Activated CD4-positive, alpha-beta T cell treated with anti-CD3 and anti-CD28 coated beads, Interleukin-2, amount 50 U/mL, for 1 hour (primary cell): ENCODE measurements at places on chromosomes 1 and 21.

DNA sequence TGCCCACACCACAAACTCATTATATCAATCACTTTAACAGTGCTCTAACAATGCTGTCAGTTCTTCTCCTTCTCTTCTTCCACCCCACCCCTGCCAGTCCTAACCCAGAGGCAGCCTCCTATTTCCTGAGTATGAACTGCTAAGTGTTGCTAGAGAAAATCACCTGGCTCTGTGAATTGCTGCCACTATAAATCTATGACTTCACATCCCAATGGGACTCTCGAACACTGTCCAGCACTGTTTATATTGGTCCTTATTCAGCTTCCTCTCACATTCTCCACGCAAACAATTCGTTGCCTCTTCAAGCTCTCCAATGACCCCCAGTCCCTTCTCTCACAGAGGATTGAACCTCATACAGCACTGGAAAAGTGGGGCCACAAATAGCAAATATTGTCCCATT, 27.0 kb upstream of the USH2A start:
- no peak for DNase-seq

- no peak for DNase-seq
Measured at GRCh38 chr1:36739703-36740289, 257.1 kb upstream of the CSF3R start.

GRCh38 chr1:103341377-103341880, 184.1 kb upstream of the RNPC3 start:
- no peak for DNase-seq

- DNase-seq: peak; percentile 62
Measured at GRCh38 chr1:201559679-201560162, 20.8 kb downstream of the NAV1 start.

DNA sequence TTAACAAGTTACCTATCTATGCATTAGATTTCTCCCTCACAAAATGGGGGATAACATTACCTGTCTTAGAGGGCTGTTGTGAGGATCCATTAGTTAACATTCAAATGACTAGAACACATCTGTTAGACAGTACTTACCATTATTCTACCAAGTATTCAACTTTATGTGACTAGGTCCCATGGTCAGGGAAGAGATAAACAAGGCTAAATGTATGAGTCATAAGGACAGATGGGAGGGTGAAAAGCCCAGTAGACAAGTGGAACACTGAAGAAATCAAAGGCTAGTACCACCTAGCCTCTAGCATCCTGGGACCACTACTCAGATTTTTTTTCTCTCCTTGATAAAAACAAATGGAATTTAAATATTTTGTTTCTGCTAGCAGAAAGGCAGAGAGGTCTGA, 9.0 kb upstream of the VHLL start:
- DNase-seq: no peak

DNA sequence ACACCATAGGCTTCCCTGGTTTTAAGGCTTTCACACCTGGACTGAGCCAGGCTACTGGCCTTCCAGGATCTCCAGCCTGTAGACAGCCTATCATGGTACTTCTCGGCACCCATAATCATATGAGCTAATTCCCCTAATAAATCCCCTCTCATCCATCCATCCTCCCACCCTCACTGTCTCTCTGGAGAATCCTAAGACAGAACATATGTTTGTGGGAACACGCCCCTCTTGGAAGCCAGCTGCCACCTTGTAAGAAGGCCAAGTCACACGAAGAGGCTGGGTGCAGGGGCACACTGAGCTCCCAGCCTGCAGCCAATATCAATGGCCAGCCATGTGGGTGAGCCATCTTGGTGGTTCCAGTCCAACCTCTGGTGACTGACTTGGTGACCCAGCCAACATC, 7.4 kb downstream of the CLCC1 start:
- no peak for DNase-seq

GRCh38 chr1:57061369-57061768, 95.6 kb upstream of the C8B start:
- DNase-seq: no peak

- peak; percentile 63 for DNase-seq
Measured at GRCh38 chr1:24321697-24322469, 2.7 kb downstream of the GRHL3 start.

DNA sequence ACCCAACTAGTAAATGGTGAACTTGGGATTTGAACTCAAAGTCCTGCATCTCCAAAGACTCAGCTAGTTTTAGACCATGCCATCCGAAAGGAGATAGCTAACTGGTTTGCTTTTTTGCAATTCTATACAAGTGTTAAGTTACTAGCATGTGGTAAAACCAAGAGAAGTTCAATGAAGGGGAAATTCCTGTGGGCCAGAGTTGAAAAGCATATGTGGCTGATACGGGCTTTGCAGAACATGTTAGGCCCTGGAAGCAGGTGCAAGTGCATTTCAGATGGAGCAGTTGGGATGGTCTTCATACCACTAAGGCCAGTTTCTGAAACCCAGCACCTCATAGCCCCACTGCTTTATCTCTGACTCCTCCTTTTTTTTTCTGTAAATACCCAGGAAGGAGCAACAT, 620.9 kb downstream of the PLPP3 start:
- DNase-seq: no peak

DNA sequence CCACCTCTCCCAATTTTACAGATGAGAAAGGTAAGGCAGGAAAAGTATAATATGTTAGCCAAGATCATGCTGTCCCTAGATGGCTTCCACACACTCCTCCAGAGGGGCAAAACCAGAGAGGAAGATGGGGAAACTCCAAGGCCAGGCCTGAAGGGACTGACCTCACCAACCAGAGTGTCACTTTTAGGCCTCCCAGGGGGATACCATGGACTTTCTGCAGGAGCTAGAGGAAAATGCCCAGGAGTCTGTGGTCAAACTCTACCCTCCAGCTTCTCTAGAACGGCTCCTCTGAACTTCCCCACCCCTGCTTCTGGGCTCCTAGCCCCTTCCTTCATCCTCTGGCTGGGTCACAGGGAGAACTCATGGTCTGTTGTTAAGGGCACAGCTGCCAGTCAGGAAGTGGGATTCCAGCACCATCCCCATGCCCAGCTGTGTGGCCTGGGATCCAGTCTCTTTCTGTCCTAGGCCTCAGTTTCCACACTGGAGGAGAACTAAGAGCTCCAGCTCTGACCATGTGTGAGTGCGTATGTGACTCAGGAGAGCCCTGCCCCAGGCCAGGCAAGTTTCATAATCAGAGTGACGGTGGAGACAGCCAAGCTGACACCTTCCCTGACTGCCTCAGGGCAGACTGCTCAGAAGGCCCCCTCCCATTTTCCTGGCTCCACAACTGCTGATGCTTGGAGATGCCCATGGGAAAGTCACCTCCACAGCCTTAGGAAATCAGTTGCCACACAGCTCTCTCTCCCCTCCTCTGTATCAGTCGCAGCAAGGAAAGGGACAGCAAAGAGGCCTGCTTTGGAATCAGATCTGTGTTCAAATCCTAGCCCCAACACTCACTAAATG, 1.9 kb downstream of the IGSF8 start:
- DNase-seq: no peak

DNA sequence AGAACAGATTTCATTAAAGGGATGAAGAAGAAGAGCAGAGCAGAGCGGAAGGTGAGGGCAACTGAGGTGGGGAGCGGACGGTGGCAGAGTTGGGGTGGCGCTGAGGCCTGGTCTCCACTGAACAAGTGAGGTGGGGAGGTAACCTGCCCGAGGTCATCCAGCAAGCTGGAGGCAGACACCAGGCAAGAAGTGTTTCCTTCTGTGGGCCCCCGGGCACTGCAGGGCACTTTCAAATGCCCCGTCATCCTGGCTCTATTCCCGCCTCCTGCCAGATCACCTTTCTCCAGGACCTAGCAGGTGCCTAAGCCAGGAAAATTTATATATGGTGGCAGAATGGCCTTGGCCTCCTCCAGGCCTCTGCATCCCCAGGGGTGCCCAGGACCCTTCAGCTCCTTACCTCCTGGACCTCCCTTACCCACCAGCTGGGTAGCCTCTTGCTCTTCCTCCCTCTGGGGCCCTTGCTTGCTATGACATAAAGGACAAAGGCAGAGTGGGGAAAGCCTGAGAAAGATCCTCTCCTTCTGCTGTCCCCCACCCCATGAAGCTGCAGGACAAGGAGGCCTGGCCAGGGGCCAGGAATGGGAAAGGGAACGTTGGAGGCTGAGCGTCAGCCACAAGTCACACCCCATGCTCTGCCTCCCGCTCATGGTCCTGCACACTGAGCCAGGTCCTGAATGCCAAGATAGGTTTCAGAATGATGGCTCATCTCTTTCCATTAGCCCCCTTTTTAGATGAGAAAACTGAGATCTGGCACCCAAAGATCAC, 29.0 kb downstream of the VWA5B1 start:
- no peak for DNase-seq

- no peak for DNase-seq
Measured at GRCh38 chr1:30036229-30036547, 687.2 kb downstream of the MATN1 start.

GRCh38 chr1:68339505-68339904, 107.2 kb upstream of the WLS start:
- DNase-seq: no peak

- no peak for DNase-seq
Measured at GRCh38 chr1:58104960-58105359, 441.6 kb downstream of the OMA1 start.

GRCh38 chr21:29704719-29705118, 235.1 kb downstream of the GRIK1 start:
- no peak for DNase-seq

DNA sequence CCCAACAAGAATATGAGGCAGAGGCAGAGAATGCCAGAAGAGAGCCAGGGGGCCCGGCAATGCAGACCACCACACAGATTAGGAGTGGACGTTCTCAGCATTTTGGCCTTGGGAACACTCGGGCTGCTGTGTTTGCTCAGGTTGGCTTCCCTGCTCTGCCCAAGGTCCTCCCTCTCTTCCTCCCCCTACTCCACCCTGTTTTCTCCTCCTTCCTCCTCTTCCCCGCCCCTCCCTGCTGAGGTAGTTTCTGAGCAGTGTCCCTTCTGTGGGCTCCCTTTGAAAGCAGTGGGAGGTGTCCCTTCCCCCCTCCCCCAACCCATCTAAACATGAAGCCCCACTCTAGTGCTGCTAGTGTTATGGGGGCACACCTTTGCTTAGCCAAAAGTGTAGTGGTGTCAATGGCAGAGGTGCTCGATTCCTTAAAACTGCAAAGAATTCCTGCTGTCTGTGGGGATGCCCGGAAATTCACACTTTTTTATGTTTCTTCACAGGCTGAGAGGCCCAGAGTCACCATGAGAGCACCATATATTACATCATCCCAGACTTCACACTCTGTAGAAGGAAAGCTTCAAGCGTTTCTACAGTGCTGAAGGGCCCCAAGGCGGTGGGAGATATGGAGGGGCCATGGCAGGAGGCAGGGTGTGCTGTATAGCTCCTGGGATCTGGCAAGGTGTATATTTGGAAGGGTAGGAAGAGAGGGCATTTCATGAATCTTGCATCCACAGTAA, at the start of gene HHIPL2:
TSS of gene HHIPL2 (minus strand) at position 161 of the 728 bp plus-strand sequence. CDS start at position 101, 60 bp downstream.
- DNase-seq: no peak

DNA sequence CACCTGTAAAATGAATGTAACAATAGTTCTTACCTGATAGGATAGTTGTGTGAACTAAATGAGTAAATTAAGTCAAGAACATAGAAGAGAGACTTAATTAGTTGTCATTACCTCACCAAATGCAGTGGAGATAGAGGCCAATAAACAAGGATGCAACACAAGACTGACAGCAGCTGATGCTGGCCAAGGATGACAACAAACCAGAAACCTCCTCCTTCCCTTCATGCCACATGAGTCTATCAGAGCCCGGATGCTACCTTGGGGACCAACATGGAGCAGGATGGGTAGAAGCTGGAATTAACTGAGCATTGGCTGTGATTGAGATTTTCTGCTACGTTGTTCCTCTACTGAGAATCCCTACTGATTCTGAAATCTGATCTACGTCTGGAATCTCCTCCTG, 30.3 kb upstream of the USP1 start:
- DNase-seq: no peak

DNA sequence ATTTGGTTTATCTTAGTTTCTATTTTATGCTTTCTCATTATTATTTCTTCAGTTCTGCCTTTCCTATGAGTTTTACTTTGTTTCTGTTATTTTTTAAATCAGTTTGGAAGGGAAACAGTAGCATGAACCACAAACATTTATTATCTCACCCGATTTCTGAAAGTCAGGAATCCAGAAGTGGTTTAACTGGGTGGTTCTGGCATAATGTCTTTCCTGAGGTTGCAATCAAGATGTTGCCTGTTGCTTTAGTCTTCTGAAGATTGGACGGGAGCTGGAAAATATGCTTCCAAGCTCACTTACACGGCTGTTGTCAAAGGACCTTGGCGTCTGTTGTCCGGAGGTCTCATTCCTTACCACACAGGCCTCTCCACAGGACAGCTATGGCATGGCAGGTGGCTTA, 50.4 kb downstream of the SNRPE start:
- no peak for DNase-seq
